Activated CD4-positive, alpha-beta T cell treated with anti-CD3 and anti-CD28 coated beads for 24 hours (primary cell): ENCODE measurements at places on chromosomes 1 and 21.
A peak's percentile ranks its signal among the peaks of the same experiment; 100 is the strongest.

DNA sequence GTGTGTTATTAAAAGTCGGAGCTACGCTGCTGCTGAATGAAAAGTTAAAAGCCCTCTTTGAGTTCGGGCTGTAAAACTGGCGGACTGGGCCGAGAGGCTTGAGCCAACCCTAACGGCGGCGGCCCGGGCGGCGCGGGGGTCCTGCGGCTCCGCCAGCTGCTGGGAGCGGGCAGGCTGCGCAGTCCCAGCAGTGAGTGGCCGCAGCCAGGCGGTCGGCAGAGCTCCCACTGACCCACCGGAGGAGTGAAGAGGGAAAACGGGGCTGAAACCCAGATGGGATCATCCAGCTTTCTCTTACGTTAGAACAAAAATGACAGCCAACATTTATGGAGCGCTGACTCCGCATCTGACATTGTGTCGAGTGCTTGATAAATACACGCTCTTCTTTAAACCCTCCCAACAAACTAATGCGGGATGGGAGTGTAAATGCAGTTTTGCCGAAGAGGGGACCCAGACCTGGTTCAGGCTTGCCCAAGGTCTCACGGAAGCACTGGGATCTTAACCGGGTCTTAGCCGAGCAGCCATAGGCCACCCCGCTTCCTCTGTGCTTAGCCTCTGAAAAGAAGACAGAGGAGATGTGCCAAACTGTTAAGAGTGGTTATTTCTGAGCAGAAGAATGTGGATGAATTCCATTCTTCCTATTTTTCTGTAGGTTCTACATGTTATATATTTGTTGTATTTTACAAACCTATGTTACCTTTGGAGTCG, 3.5 kb downstream of the GRHL3 start:
- no peak for DNase-seq

DNA sequence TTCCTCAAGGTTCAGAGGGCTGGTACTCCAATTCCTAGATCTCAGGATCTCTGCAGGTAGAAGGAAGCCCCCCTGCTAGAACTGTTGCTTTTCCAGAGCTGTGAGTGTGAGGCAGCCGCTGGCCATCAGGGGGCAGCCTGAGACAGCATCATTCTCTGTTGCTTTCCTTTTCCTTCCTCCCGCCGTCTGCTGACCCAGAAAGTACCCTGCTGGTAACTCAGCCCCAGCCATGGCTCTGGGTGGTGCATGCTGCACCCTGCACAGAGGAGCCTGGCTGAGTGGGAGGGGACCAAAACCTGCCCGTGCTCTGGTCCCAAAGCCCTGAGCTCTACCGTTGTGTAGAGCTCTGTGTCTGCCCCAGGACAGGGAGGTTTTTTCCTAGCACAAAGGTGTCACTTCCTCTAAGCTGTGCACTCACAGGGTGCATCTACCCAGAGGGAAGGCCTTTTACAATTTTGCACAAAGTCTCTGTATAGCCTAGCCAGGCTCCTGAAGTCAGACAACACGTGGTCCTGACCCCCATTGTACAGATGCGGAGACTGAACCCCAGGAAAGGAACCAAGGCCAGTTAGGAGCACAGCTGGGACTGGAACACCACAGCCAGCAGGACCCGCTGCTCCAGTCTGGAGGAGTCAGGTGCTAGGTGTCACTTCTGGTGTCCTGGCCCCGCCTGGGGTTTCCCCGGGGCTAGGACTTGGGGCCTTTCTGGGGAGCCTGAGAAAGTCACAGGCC, 5.6 kb upstream of the FAM131C start:
- peak; percentile 58 for DNase-seq

GRCh38 chr1:29225361-29225760, 5.4 kb downstream of the MECR start:
- no peak for DNase-seq

GRCh38 chr1:178716111-178716510, 8.9 kb upstream of the RALGPS2 start:
- no peak for DNase-seq

DNA sequence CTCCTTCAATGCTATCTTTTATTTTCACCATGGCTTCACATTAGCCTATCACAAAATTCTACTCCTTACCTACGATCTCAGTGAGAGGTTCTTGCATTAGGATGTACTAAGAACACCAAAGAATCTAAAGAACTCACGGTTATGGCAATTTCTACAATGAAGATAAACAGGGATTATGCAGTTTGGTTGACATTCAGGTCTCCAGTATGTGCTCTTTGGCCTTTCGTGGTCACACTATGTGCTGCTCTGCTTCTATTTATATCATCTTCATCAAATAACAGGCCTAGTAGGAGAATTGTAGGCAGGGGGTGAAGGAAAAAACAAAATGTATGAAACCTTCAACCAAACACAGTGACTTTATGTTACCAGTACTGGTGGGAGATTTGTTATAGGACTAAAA, 194.0 kb upstream of the SAMSN1 start:
- no peak for DNase-seq

DNA sequence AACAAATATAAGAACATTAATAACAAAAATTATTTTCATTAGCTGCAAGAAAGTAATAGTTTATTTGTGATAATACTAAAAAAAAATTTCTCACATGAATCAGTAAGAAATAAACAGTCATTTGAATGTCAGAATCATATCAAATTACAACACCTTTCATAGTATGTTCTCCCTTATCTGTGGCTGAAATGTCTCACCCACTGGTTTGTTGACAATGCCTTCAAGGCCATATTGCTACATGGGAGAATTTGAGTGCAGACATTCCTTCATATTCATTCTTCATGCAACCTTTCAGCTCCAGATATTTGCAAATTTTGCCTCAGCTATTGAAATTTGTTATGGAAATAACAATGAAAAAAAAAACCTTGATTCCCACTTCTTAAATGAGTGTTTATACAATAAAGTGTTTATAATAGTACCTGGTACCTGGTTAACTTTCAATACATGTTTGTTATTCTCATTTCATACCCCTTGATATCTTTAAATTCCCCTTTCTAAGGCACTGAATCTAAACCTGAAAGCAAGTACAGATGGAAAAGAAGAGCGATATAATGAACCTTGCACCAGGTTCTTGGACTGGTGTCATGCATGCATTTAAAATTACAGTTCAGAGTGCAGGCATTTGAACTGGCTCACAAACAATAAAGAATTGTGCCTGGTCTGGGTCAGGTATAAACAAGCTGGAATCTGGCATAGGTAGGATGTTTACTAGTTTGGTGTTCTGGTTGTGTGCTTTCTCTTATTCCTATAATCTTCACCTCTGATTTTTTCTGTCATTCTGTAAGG, 242.2 kb upstream of the ADGRL2 start:
- DNase-seq, result no peak

DNA sequence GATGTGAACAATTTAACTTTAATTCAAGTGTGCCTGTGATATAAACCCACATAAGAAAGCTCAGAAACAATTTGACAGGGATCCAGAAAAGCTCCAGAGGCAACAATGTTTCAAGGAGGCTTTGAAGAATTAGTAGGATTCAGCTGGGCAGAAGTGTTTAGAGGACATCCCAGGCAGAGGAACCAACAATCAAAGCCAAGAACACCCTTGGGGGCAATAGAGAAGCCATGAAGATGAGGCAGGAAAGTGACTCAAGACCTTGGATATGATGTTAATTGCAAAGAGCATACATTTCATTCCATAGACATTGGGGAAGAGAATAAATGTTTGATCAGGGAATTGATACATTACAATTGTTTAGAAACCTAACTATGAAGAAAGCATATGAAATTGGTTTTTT, 280.3 kb downstream of the LTN1 start:
- DNase-seq, result no peak

DNA sequence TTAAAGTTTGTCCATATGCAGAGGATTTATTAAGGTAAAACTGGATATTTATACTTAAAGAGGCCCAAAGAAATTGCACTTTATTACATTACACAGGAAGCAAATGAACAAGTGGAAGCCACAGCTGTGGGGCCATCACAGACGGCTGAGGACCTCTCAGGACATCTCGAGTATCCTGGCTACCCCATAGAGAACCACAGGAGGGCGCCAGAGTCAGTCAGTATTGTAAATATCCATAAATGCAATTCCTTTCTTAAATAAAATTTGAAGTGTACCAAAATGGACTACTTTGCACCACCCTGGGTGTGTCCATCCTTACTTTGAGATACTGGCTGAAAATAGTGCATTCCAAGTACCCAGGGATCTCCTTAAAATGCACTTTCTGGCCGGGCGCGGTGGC, 257.2 kb downstream of the MRPL39 start:
- DNase-seq, result peak; percentile 29

DNA sequence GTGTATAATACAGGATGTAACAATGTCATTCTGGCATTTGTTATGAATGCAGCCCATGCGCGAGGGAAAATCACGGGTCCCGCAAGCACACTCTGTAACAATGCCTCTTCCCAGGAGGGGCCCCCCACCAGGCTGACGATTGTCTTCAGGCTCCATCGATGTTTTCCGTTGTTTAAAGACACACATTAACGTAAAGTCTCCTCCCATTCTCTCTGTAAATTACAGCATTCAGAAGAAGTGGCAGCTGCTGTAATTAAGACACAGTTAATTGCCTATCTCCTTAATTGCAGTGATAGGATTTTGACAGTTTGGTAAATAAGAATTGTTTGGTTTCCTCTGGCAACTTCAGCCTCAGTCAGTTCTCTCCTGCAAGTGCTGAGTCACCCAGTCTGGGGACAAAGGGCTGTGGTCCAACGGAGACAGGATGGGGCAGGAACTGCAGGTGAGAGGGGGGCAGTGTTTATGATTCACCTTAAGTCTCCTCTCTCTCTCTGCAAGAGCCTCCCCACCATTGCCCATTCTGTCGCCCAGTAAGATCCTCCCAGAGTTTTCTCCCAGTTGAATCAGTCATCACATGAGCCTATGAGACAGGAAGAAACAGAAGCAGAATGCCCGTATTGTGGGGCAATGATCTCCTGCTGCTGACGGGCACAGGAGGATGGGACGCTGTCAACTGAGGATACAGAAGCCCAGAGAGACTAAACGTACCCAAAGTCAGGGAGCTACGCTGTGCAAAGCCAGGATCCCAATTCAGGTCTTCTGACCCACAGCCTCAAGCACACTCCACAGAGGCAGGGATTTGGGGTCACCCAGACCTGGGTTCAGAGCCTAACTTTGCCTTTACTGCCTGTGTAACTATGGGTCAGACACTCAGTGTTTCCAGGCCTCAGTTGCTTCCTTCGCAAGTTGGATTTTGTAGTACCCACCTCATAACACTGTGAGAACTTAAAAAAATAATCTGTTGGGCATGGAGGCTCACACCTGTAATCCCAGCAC, 110.0 kb downstream of the ADSS2 start:
- no peak for DNase-seq

DNA sequence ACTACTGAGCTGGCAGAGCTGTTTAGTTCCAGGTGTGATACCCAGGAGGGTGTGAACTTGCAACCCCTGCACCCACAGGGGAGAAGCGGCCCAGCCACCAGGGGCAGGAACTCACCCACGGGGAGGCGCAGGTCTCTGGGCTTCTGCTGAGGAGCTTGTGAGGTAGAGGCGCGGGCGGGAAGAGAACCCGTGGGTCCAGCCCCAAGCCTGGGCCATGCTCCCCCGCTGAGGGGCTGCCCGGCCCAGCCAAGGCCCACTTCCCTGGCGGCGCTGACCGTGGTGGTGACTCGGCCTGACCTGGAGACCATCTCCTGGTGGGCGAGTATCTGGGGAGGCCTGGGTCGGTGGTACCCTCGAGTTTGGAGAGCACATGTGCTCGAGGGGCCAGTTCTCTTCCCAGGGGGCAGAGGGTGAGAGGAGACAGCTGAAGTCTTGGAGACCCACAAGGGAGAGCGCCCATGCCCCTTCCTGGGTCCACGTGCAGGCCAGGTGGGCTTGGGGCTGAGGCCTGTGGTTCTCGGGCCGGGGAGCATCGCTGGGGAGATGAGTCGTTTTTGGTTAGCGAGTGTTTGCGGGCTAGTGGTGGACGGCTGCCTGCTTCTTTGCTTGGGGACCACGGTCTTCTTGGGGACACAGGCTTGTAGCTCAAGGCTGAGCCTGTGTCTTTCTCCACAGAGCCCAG, 28.4 kb upstream of the EDN2 start:
- DNase-seq, result no peak

DNA sequence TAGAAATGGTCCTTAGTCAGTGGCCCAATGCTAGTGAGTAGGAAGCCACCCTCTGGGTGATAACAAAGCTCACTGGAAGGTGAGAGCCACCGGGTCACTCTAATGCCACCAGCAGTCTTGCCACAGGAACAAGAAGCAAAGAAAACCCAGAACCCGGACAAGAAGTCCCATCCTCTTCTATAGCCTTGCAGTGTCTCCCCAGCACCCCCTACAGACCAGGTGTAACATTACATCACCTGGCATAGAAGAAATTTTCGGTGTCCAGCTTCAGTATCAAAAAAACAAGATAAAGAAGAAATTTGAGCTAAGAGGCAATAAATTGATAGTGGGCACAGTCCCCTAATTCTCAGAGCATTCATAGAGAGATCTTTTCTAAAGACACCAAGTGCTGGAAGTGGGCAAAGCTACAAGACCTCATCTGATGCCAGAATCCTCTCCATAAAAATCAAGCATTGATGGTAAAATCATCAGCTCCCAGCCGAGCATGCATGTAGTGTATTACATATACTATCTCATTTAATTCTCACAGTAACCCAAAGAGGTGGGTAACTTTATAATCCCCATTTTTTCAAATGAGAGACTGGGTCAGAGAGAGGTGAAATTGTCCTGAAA, 491.0 kb downstream of the MATN1 start:
- DNase-seq, result no peak

DNA sequence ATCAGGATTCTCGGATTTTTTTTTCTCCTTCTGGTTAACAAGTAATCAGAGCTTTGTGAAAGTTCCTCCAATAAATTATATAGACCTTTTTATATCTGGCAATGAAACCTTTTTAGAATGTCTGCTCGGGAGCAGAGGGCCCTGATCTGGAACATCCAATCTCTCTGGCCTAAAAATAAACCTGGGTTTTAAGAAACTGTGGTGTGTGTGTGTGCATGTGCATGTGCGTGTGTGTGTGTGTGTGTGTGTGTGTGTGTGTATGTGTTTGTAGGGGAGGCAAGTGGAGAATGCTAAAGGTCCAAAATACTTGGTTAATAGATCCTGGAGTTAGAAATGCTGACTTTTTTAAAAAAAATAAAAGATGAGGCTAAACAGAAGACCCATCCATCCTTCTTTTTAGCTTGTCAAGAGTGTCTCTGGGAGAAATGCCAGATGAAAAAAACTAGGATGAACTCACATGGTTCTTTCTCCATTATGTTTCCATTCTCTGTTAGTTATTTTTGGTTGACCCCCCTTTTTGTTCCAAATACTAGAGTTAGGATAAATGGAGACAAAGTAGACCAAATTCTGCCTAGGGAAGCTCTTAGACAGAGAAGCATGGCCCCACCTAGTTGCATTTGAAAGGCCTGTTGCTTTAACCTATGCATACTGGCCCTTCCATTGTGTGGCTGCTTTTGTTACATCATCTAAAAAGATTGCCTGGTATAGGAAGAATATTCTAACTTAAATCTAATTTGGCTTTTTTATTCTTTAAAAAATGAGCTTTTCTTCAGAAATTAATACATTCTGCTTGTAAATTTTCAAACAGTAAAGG, 175.9 kb downstream of the PAPPA2 start:
- DNase-seq, result no peak
